ENCODE measurements at places on chromosomes 4 and X. TPM values are rescaled to one million over a fixed set of nuclear protein-coding genes. Genes with fewer than 3 reads are reported as not detected.

DNA sequence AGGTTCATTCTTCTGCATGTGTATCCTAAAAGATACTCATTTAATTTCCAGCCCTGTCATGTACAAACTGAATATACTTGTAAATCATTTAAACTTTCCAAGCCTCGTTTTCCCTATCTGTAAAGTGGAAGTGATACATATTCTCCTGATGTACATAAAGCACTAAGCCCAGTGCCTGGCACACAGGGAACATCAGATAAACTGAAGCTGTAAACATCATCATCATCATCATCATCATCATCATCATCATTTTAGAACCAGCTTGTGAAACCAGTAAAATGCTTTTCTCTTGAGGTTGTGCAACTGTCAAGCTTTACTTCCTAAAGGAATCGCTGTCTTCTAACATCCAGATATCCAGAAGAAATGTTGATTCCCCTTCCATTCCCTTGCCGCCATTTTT lies 83.3 kb upstream of the ANXA3 start:
- DNase-seq, result no peak

DNA sequence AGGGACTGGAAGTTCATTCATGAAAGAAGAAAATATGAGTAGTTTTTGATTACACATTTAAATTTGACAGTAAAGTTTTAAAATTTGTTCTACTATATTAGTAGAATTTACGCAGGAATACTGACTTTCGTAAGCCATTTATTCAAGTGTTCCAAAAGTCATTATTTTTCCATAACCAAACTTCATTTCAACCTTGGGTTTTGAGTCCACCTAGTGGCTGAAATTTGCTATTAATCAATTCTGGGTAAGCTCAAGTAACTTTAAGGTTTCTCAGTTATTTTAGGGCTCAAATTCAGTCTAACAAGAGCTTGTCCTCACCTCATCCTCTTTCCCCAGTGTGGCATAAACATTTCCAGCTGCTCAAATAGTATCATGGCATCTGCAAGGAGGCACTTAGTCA lies 175.4 kb downstream of the SH3BGRL start:
- no peak for DNase-seq

- DNase-seq, result peak; percentile 75
Measured at GRCh38 chrX:153970357-153971123, 1.1 kb downstream of the HCFC1 start.

DNA sequence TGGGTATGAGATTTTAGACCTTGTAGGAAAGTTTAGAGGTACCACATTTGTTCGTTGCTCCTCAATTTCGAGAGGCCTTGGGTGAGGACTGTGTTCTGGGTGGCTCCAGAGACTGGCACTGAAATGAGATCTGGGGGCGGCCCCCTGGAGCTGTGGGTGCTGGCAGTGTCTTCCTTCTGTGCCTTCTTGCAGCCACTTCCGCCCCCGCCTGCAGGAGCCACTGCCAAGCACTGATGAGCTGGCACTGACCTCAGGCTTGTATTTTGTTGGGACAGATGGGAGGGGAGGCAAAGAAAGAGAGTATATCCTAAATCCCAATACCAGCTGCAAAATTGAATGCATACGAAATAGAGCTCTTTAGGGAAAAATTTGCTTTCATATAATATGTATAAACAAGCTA lies 64.5 kb upstream of the CLDN34 start:
- no peak for DNase-seq

- no peak for DNase-seq
Measured at GRCh38 chr4:21858971-21859370, 89.6 kb downstream of the KCNIP4 start.

- DNase-seq, result no peak
Measured at GRCh38 chr4:186151499-186151898, 39.9 kb upstream of the CYP4V2 start.

DNA sequence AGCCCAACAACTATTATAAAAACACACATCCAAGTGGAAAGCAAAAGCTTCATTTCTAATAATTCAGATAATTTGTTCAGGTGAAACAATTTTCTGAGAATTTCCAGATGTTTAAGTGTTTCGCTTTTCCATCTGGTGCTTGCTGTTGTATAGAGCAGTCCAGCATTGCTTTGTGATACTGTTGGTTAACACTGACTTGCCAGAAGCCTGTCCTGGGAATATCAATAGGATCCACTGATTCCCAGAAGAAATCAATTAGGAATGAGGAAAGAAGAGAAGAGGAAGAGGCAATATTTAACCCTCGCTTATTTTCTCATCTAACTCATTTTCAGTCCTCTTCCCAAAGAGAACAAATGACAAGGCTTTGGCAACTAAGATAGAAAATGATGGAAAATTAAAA lies 94.9 kb upstream of the DDIT4L start:
- DNase-seq, result no peak

GRCh38 chrX:117839544-117839943 lies 277.1 kb downstream of the KLHL13 start:
- DNase-seq, result no peak

DNA sequence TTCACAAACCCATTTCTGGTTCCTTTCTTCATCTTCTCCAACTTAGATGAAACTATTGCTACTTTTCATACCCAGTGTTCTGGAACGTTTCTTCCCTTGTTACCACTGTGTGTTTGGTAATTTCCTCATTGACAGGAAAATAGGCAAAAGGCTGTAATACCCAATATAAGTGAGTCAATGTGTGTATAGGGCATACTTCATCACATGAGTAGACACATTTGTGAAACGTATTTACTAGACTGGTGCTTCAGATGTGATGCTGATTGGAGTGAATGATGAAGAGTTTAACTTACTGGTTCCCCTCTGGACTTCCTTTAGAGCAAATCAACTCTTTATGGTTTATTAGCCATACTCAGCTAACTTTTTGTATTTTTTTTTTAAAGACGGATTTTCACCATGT lies 195.1 kb upstream of the ATP6AP2 start:
- DNase-seq, result no peak

DNA sequence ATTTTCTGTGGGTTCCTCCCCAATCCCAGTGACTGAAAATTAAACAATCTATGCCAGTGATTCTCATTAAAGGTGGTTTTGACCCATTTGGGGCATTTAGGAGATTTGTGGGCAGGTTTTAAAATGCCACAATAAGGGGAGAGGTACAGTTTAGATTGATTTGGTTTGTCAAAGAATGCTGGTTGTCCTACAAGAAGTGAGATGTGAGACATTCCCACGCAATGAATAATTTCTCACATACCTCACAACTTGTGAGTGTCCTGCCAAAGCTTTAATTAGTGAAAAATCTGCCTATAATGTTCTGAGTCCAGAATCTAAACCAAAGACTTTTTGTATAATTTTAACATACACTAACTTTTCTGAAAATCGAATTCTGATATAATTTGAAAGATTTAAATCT lies 199.4 kb downstream of the MAPK10 start:
- DNase-seq, result no peak

DNA sequence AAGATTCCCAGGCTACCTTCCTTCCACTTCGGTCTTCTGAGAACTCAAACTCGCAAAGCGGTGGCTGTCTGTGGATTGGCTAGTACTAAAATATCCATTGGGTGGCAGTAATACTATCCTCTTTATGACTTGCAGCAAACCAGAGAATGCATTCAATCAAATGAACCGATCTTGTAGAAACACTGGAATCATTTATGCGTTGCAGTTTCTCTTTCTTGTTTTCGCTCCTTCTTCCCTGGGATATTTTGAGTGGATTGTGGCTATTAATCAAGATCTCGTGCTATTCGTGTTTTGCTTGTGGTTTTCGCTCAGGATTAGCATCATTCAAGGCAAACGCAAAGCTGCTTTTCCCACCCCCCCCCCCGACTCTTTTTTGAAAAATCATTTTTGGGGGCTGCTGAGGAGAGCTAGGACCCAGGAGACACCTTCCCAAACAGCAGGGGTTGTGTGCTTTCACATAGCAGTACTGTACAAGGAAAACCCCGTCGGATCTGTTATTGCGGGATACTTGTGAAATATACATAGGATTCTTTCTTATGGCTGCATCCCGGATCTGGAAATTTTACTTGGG lies at the start of gene IL1RAPL1:
IL1RAPL1 (plus strand) TSS at position 466 of the 571 bp plus-strand sequence.
- DNase-seq, result no peak

The PAGE4 gene
- not detected for total RNA-seq

The FMR1NB gene
- total RNA-seq, result not detected

The SCLT1 gene
- 23.7 TPM for total RNA-seq

The CXCL11 gene
- total RNA-seq, result 1.2 TPM

The SRPK3 gene
- total RNA-seq, result 1.1 TPM

The MAGIX gene
- total RNA-seq, result 1.0 TPM

The CDK16 gene
- 55.9 TPM for total RNA-seq

Data from sciatic nerve (tissue), 2 donors.